ENCODE measurements at places on chromosomes 4 and X.

DNA sequence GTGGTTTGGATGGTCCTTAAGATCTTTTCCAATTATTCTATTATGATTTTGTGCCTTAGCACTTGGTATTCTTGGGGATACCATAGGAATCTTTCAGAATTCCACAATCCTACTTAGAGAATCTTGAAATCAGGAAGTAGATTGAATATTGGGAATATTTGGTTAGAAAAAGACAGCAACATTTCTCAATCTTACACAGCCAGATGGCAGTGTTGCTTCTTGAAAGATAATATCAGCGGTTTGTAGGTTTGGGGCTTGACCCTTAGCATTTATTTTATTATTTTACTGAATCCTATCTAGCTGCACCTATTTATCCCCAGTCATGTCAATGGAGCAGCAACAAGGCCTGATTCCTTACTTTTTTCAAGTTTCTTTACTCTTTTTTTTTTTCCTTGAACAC lies 28.6 kb downstream of the MAGEB1 start:
- DNase-seq, result no peak

GRCh38 chrX:41923978-41924683 lies 777 bp upstream of the CASK start:
- peak; percentile 25 for DNase-seq

DNA sequence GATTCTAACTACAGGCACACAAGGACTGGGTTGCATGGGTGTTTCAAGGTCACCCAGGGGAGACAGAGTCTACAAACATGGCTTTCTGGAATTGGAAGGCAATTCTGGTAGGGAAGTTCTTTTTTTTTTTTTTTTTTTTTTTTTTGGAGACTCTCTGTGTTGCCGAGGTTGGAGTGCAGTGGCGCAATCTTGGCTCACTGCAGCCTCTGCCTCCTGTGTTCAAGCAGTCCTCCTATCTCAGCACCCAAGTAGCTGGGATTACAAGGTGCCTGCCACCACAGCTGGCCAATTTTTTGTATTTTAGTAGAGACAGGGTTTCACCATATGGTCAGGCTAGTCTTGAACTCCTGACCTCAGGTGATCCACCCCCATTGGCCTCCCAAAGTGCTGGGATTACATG lies 16.3 kb upstream of the FHDC1 start:
- DNase-seq, result no peak

GRCh38 chrX:17527135-17527701 lies 152.2 kb downstream of the NHS start:
- DNase-seq, result no peak

GRCh38 chr4:1539859-1540600 lies 133.8 kb upstream of the NKX1-1 start:
- no peak for DNase-seq

DNA sequence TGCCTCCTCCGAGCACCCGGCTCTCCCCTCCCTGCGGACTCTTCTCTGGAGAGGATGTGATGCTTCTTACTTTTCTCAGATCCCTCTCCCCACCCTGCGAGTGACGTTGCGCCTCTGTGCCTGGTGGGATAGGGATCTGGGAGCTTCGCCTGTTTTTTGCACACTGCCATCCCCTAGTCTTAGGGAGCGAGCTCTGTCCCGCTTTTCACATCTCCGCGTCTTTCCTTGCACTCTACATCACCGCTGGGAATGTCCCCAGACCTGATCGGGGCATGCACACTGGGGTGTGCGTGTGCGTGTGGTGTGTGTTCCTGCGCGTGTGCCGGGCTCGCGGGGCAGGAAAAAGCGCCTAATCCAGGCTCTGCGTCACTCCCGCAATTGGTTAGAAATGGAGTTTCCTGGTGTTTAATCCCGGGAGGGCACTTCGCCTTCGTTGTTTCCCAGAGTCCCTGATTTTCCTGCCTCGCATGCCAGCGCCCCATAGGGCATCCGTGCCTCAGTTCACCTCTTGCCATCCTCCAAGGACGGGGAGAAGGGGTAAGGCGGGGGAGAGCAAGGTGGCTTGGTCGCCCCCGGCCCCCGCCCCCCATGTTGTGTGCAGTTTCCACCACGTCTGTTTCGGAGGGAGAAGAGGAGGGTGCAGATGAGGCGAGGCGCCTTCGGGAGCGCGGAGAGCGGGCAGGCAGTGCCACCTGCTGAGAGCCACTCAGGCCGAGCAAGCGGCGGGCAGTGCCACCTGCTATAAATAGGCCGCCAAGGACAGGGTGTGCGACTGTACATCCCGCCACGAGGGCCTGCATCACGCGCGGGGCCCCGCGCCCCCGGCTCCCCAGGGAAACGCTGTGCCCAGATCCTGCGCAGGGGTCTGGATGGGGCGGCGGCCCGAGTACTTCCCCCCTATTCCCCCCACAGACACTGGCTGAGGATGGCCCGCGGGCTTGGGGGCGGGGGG lies 759 bp upstream of the TBC1D1 start:
- peak; percentile 48 for DNase-seq

- no peak for DNase-seq
These were observed 25.8 kb downstream of the OTUD4 start for GRCh38 chr4:145154573-145154972.

GRCh38 chrX:142036116-142036515 lies 132.4 kb downstream of the MAGEC1 start:
- no peak for DNase-seq

GRCh38 chr4:118289794-118290193 lies 63.0 kb downstream of the PRSS12 start:
- no peak for DNase-seq

DNA sequence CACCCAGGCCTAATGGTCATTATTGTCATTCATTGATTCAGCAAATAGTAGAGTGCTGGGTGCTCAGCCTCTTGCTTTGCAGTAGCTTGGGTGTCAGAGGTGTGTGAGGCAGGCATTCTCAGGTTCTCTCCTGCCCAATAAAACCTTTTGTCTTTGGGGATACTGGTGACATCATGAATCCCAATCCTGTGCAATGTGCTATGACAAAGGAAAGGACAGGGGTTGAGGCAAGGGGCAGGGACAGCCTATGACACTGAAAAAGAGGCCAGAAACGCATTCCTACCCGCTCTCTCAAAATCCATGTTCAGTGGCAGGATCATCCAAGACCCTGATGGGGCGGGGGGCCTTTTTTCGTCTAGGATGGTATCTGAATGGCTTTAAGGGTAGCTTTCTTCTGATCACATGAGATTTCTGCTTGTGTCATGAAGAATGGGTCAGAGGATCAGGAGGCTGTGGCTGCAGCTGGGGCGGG lies 1.5 kb upstream of the FAM193A start:
- peak; percentile 40 for DNase-seq

- DNase-seq, result no peak
These were observed 1.3 kb downstream of the LDB2 start for GRCh38 chr4:16896881-16897750.

DNA sequence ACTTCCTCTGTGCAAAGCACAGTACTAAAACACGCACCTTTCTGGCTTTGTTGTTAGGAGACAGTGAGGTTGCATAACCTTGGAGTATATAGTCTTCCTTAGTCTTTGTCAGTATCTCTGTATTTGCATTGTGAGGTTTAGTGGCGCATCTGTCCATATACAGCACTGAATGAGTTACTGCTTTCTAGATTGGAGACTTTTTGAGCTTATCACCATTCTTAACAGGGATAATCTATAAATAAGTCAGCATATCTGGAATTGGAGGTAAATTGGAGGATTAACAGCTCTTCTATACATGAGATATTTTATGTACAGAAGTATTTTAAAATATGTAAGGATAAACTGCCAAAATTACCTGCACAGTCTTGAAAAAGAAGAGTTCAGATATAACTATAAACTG lies 4.3 kb downstream of the FHDC1 start:
- DNase-seq, result no peak

GRCh38 chrX:49042581-49043219 lies 457 bp downstream of the TFE3 start:
- DNase-seq, result no peak

GRCh38 chr4:74338792-74339333 lies 26.1 kb upstream of the EREG start:
- no peak for DNase-seq

DNA sequence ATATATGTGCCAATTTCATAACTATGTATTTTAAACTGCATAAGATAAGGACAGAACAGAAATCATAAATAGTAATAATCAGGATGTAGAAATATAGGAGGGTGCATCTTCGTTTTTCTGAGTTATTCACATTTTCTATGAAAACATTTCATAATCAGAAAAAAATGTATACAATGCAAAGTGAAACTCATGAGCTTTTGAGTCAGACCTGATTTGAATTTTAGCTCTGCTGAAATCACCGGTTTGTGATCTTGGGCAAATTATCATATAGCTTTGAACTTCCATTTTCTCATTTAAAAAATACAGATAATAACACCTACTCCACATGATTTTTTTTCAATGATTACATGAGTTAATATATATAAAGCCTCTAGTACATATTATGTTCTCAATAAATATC lies 106.9 kb downstream of the KDR start:
- DNase-seq, result no peak

DNA sequence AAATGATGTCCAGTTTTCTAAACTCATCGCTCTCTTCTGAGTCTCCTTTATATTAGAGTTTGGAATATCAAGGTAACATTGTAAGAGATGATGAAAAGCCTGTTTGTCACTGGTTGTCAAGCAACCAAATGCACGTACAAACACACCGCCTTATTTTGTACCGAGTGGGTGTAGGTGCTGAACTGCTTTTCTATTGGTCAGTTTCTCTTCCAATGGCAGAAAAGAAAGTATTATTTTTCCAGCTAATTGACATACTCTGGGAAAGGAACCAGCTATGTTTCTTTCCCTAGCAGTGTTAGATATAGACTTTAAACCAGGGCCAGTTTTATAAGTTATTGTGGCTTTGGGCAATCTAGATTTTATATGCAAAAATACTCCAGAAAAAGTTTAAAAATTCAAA lies 6.6 kb upstream of the PPM1K start:
- DNase-seq, result peak; percentile 22

DNA sequence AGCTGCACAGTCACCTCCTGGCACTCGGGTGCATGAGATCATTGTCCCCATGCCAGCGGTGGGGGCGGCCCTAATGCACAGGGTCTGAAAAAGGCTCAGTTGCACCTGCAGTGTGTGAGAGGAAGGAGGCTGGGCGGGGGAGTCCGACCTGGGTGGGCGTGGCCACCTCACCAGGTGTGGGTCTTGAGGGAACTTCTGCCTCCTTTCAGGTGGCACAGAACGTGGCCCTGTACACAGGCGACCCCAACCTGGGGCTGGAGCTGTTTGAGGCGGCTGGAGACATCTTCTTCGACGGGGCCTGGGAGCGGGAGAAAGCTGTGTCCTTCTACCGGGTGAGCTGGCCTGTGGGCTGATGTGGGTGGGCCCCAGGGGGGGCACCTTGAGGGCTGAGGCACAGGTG lies 34.3 kb upstream of the HTRA3 start:
- DNase-seq, result no peak

DNA sequence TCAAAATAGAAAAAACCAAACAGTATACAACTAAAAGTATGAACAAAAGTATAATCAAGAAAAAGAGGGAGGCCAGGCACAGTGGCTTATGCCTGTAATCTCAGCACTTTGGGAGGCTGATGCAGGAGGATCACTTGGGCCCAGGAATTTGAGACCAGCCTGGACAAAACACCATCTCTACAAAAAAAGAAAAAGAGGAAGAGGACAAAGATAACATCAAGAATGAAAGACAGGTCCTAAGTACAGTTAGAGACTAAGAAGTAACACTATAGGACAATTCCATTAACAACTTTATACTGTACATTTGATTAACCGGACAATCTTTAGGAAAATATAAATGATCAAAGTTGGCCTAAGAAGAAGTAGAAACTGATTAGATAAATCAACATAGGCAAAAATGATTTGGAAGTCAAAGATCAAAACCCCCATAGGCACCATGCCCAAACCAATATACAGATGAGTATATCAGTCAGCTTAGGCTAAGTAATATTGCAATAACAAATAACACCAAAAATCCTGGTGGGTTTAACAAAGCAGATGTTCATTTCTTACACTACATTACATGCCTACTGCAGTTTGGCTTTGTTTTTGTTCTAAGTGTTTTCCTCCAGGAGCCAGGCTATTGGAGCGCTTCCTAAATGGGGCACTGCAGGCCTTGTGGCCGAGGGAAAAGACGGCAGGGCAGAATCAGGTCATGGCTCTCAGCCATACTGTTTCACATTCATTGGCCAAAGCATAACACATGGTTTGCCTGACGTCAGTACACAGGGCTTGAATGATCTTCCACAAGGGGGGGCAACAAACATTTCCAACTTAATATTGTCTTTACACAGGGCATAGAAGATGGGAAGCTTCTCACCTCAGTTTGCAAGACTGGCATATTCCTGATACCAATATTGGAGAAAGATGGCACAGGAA lies 42.2 kb upstream of the HGFAC start:
- DNase-seq, result peak; percentile 33

- DNase-seq, result no peak
These were observed 694.5 kb upstream of the SLIT2 start for GRCh38 chr4:19557161-19557560.

- no peak for DNase-seq
These were observed 4.5 kb upstream of the SETD7 start for GRCh38 chr4:139560406-139561104.

DNA sequence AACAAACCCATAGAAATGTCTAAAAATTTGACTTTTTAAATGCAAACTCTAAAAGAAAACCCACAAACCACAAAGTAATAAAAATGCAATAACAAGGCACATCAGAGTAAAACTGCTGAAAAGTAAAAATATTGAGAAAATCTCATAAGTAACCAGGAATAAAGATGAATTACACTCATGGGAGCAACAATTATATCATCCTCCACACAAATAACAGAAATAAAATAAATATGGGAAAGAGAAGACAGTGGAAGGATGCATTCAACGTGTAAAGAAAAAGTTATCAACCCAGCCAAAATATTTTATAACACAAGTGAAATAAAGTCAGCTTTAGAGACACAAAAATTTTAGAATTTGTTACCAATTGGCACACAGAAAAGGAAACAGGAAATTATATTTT lies 1420.2 kb downstream of the PCDH18 start:
- no peak for DNase-seq

GRCh38 chr4:27081675-27082586 lies 221.3 kb downstream of the STIM2 start:
- no peak for DNase-seq

GRCh38 chr4:125115941-125116340 lies 198.8 kb upstream of the FAT4 start:
- no peak for DNase-seq

- no peak for DNase-seq
These were observed 12.3 kb upstream of the ADRA2C start for GRCh38 chr4:3753726-3754412.

- DNase-seq, result no peak
These were observed 17.1 kb upstream of the RAI2 start for GRCh38 chrX:17878028-17878670.

DNA sequence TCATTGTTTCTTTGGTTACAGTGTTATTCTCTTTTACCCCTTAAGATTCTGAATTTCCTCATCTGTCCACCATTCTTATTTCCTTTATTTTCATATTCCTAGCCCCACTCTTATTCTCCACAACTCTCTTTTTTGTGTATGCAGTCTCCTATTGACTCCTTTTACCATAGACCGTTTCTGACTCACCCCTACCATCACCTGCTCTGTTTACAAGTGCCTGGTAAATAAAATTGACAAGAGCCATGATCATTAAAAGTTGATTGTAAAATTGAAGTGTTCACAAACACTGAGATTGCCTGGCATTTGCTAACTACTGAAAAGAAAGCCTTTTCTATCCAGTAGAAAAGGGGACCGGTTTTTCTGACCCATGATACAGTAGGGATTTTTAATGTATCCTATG lies 54.4 kb downstream of the MRPL1 start:
- DNase-seq, result no peak

GRCh38 chr4:17241835-17242234 lies 270.1 kb downstream of the QDPR start:
- no peak for DNase-seq
